ENCODE measurements at places on chromosomes 5 and 9.

DNA sequence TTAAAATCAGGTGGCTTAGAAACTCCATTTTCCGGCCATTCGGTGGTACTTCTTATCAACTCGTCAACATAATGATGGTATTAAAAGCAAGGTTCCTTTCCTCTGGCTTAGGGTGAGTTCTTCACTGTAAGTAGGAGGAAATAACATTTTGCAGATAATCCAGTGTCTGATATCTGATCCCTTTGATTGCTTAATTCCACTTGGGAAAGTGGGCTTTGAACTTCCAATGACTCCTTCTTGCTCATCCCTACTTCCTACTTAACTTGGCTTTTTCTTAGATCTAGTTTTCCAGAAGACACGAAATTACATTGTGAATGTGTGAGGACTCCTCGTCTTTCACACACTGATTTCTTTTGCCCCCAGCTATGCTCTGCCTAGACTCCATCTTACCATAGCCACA is 31.5 kb downstream of the DDX31 start:
- DNase-seq = no peak

GRCh38 chr9:87193151-87193550 is 245.8 kb upstream of the GAS1 start:
- DNase-seq = no peak

DNA sequence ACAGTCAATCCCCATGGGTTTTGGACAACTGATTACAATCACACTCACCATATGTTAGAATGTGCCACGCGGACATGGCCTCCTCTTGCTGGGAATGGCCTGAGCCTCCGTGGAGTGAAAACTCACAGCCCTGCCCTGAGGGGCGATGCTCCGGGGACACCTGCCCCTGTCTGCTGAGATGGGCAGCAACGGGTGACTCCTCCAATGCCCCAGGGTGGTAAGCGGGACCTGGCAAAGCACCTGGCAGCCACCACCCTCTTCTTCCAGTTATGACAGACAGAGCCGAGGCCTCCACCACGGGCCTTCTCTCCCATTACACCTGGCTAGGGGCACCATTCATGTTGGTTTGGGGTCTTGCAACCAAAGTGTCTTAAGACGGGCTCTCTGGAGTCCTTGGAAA is 94.9 kb upstream of the COL5A1 start:
- no peak for DNase-seq

DNA sequence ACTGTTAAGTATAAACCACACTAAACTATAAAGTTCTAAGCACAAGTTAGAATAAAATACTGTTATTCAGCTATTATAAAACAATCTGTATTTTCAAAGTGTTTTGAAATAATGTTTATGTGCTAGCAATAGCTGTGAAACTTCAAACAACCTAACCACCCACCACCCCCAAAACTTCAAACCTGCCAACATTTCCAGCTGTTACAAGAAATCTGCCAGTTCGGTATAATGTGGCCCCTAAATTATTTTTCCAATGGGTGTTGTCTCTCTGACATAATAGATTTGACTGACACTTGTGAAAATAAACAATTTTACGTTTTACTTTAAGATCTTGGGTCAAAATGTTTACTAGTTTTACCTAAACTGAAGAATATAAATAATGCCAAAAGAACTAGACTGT is 24.7 kb downstream of the MAPKAP1 start:
- no peak for DNase-seq

DNA sequence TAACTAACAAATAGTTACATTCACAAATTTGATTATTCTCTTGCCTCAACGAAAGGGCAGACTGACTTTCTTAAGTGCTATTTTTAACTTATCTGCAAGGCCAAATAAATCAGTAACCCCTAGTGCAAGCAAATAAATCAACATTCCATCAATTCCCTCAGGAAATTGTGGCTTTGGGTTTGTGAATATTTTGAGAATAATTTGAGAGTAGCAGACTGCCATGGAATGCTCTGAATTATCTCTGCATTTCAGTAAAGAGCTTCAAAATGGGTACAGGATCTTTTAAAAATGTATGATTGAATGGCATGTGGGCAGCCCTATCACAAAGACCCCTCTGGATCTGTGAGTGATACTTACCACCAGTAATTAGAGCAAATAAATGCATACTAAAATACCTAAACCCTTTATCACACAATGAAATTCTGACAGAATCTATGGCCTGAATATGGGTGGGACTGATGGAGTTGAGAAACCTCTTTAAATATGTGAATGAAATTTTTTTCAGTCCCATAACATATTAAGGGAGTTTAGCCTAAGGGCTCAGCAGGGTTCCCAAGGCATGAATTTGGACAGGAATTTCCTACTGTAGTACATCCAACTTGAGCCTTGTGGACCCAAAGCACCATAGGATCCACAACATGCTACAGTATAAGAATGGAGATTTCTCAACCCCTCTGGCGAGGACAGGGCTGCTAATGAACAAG is 92.5 kb upstream of the ITGA2 start:
- DNase-seq = no peak

DNA sequence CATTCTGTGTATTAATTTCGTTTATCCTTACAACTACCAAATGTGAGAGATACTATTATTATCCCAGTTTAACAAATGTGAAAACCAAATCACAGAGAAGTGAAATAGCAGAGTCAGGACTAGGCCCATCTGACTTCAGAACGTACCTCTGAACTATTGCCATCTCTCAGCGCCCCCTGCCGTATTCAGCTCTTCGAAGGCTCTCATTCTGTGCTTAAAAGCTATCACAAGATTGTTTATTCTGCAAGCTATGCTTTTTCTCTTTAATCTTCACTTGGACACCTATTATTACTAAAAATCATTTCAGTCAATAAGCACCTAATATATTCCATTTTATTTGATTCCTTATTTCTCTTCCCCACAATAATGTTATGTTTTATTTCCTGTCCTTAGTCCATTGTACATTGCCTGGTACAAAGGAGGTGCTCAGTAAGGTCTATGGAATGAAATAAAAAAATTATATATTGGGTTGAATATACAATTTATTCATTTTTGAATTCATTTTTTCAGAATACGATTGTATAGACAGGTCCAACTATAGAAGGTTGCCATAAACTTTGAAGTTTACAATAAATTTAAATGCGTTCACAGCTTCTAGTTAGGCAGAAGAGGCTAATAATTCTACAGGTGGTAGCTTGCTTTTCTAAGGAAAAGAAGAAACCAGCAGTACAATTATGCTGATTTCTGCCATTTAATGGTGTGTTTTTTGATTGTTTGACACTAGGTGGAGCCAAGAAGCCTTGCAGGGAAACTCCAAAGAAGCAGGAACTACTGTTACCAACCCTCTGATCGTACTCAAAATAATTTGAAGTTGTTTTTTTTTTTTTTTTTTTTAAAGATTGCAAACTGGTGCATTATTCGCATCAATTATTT is 202.2 kb upstream of the DMRTA1 start:
- peak; percentile 56 for DNase-seq

GRCh38 chr5:1212881-1213280 is 11.5 kb downstream of the SLC6A19 start:
- DNase-seq = no peak

GRCh38 chr9:101495810-101496209 is 37.8 kb upstream of the RNF20 start:
- DNase-seq = no peak

GRCh38 chr9:94443032-94443722 is 111.7 kb upstream of the PCAT7 start:
- DNase-seq = no peak

GRCh38 chr5:125057912-125058826 is 311.7 kb upstream of the ZNF608 start:
- no peak for DNase-seq

DNA sequence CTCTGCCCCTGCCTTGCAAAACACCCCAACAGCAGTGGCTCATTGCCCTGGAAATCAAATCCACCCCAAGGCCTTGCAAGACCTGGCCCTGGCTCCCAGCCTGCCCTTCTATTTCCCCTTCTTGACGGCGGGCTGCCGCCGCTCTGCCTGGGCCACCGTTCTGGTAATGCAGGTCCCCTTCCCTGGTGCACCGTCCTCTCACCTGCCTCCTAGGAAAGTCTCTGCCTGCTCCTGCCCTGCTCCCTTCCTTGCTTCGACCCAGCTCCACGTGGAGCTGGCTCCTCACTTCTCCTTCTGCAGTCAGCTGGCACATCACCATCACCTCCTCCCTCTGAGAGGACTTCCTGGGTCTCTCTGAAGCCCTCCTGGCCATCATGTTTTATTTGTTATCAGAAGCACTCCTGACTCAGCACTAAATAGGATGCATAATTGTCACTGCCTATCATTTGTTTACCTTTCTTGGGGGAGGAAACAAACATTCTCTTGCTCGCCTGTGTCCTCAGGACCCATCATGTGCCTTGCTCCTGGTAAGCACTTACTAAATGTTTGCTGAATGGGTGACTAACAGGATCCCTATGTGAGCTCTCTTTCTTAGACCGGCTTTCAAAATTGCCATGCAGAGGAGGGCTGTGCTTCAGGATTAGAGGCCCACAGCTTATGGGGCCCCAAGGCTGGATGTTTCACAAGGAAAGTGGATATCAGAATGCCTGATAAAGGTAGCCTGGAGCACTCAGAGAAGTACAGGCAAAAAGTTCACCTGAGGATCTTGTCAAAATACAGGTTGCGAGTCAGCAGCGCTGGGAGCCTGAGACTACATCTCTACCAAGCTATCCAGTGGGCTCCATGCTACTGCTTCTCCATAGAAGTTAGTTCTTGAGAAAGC is 19.6 kb upstream of the C5orf47 start:
- DNase-seq = no peak

DNA sequence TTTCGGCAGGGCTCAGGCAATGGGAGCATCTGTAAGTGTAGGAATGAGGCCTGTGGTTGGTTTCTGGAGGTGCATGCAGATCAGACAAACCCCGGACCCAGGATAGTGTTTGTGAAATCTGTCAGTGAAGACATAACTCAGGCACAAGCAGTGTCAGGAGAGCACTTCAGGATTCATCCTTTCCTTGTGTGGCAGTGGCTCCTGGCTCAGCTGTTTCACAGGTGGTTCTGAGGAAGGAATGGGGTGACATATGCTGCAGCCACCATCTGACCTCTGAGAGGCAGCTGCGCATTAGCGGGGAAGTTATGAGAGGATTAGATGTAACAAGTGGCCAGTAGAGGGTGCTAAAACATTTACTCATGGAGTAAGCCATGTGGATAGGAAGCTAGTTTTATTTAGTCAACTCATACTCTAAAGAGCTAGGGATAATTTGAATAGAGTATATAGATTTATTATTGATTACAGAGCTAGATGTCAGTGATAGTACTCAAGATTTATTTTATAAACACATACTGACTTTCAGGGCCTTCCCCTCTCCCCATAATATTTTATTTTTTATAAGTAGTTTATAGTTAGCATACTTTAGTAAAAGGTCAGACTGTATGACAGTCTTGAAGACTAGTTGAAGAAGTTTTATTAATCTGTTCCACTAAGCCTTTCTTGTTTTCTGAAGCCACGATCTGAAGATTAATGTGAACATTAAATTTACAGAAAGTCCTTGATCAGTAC is 28.4 kb downstream of the NNT start:
- DNase-seq = peak; percentile 86

GRCh38 chr9:130139251-130139650 is 33.0 kb upstream of the NCS1 start:
- DNase-seq = no peak

DNA sequence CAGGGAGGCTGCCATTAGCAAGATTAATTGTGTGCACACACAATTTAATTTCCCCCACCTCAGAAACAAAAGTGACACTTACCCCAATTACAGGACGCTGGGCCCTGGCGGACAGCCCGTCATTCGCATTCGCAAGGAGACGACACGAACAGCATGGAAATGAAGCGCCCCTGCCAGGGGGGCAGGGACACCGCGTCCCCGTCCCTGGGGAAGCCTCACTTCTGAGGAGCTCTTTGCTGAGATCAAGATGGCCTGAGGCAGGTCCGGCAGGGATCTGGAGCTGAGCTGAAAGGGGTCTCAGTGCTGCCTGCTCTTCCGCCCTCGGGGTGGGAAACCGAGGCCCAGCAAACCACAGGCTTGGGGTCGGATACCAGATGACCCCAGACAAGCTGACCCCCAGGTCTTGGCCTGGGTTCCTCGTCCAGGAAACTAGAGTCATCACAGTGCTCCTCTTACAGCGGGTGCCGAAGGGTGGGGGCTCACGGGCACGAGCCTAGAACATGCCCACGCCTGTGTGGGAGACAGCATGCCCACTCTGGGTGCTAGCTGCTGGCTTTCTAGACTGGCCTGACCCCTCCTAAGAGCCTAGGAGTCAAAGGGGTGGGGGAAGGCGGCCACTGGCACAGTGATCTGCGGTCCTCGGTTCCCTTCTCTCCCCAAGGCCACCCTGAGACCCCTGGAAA is 103.2 kb downstream of the VAV2 start:
- no peak for DNase-seq

DNA sequence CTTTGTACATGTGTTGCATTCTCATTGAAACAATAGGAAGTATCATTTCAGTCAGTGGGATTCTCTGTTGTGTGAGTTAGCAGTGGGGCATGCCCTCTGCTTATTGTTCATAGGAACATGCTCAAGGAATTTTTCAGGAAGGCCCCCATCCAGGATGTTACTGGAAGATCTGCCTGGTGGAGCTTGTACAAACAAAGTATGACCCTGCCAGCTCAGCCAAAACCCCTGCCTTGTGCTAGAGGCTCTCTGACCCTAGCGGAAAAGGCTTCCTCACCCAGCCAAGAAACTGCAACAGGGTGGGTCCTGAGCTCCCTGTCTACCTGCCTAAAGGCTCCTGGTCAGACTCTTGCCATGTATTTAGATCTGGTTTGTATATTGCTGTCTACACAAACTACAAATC is 43.2 kb downstream of the MRRF start:
- DNase-seq = no peak

DNA sequence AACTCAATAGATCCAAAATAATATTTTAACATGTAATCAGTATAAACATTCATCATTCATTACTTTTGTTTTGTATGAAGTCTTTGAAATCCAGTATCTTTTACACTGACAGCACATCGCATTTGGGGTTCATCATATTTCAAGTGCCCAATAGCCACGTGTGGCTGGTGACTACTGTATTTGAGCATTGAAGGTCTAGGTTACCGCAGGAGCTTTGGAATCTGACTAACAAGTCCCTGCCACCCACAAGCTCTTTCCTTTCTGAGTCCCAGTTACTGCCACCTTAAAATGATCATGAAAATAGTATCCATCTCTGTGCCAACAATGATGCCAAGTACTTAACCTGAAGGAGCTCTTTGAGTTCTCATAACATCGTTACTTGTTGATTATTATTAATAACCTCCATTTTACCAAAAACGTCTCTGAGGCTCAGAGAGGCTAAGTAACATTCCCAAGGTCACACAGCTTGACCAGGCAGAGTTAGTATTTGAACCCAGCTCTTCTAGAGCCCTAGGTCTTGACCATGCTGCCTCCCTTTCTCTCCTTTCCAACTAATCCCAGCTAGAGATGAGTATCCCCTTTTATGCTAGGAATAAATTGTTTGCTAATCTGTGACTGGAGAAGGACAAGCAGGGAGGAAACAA is 24.2 kb downstream of the ARHGEF37 start:
- no peak for DNase-seq

DNA sequence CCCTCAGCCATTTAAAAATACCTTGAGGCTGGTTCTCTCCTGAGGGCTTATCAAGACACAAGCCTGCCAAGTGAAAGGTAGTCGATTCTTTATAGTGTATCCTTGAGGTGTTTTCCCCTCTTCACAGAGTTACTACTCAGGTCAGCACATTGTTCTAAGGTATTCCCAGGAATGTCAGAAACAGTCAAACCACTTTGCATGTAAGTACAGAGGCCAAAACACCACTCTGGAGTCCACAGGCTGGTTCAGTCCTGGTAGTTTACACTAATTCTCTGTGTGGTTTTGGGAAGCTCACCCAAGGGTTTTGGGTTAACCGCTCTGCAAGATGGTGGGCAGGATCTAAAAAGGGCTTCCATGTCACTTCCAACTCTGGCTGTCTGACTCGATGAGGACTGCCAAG is 162.3 kb upstream of the PPP2R2B start:
- DNase-seq = no peak
